ENCODE measurements at places on chromosomes 5 and 9. TPM values are rescaled to one million over a fixed set of nuclear protein-coding genes. Genes with fewer than 3 reads are reported as not detected.

Gene SOHLH1
- total RNA-seq, result 0.50 TPM

Gene CYLC2
- total RNA-seq, result not detected

Gene MYOZ3
- 4.6 TPM for total RNA-seq

Gene TMEM252
- total RNA-seq, result not detected

Gene ZNF474
- total RNA-seq, result 2.7 TPM

Gene LCN15
- total RNA-seq, result not detected

All from spinal cord (tissue), 10 donors.